Progenitor cell of endocrine pancreas (in vitro differentiated cells): ENCODE measurements at places on chromosomes 5 and 9. TPM values are rescaled to one million over a fixed set of nuclear protein-coding genes. Genes with fewer than 3 reads are reported as not detected.
A peak's percentile ranks its signal among the peaks of the same experiment; 100 is the strongest.

- no peak overlapping the region for H3K27ac ChIP-seq
- H3K36me3 ChIP-seq: no peaks in the 10 kb centered on the region
- H3K27me3 ChIP-seq: no peaks in the 10 kb centered on the region
- no peak for DNase-seq
Observed at GRCh38 chr9:25808554-25808953, 130.3 kb upstream of the TUSC1 start.

Gene KIAA1958
- total RNA-seq: 51.1 and 55.3 TPM in 2 replicates

DNA sequence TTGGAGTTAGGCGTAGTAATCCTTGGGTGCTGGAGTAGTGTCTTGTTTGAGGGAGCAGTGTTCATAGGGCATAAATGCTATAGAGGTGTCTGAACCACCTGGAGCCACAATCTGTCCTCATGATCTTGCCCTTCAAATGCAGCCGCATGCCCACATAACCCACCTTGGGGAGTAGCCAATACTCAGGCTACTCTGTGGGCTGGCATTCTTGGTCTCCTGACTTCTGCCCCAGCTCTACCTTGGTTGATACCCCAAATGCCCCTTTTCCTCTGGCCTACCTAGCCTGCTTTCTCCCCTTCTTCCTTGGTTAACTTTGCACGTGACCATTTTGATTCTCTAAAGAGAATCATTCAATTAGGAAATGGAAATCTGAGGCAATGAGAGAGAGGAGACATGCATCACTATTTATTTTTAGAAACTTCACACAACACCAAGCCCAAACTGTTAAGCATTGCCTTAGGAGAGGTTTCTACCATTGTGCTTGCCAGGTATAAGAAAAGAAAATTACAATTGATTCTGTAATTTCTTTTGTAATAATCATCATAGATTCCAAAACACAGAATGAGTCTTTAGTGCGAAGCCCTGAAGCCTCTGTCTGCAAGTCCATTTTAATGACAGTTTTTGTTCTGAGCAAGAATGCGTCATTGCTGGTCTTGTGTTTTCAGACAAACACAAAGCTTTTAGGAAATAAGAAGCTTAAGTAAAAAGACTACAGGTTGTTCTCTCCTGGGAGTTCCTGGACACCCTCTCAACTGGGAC, 135.2 kb downstream of the C9orf152 start:
- peak overlapping the region; percentile 57 for H3K27ac ChIP-seq
- H3K4me3 ChIP-seq: no peak overlapping the region
- H3K4me1 ChIP-seq: peaks cover 13% of the 10 kb centered on the region
- H3K27me3 ChIP-seq: peaks cover 25% of the 10 kb centered on the region
- no peaks in the 10 kb centered on the region for H3K36me3 ChIP-seq

DNA sequence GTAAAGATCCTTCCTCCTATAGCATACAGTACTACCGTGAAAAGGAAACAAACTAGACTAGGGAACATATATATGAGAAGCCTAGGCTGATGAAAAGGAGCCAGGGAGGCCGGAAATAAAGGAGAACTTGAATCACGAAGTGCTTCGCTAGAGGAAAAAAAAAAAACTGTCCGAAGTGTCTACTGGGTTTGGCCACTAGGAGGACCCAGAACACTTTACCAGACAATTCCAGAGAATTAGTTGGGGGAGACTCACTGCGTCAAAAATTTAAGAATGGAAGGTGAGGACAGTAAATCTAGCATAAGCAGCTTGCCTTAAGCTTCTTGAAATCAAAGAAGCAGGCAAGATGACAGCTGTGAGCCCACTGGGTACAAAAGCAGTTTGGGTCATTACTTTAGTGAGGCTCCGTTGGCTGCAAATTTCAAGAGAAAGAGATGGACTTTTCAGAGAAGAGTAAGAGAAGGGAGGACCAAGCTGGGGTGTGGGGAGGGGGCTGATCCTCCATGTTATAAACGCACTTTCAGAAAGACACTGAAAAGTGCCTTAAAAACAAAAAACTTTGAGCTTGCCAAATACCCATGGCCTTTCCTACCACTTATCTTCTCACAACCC, 47.4 kb downstream of the P4HA2 start:
- H3K27ac ChIP-seq: no peak overlapping the region
- peaks cover 9% of the 10 kb centered on the region for H3K27me3 ChIP-seq
- no peak for DNase-seq
- H3K36me3 ChIP-seq: no peaks in the 10 kb centered on the region
- H3K4me3 ChIP-seq: no peak overlapping the region
- no peaks in the 10 kb centered on the region for H3K4me1 ChIP-seq

- H3K36me3 ChIP-seq: no peaks in the 10 kb centered on the region
- DNase-seq: no peak
- no peaks in the 10 kb centered on the region for H3K27me3 ChIP-seq
- no peak overlapping the region for H3K4me3 ChIP-seq
- H3K4me1 ChIP-seq: no peaks in the 10 kb centered on the region
Observed at GRCh38 chr5:103541114-103541513, 21.5 kb downstream of the NUDT12 start.

GRCh38 chr5:161545344-161546094, 1.0 kb downstream of the GABRB2 start:
- H3K27ac ChIP-seq: no peak overlapping the region
- peaks cover 8% of the 10 kb centered on the region for H3K4me1 ChIP-seq
- H3K36me3 ChIP-seq: no peaks in the 10 kb centered on the region
- peaks cover 36% of the 10 kb centered on the region for H3K27me3 ChIP-seq

DNA sequence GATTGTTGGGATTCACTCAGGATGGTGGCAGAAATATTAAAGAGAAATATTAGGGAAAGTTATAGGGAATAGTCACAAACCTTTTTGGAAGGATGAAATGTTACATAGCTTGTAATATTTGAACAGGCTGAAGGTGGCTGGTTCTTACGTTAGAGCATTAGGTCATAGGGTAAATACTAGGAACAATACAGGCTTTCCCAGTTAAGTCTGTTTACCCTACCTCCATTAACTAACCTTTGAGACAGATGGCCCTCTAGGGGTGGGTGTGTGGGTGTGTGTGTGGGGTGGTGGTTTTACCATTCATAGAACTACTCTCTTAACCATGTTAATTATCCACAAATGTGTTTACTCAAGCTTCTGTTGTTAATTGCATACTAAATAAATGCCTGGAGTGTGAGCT, 94.3 kb upstream of the STK32A start:
- peaks cover 28% of the 10 kb centered on the region for H3K36me3 ChIP-seq
- no peaks in the 10 kb centered on the region for H3K27me3 ChIP-seq
- H3K27ac ChIP-seq: peak overlapping the region; percentile 92
